Occipital lobe (tissue), 3 donors: ENCODE measurements at places on chromosomes 7 and 10.

GRCh38 chr10:131802156-131802915 is 98.5 kb upstream of the PPP2R2D start:
- no peak for DNase-seq

DNA sequence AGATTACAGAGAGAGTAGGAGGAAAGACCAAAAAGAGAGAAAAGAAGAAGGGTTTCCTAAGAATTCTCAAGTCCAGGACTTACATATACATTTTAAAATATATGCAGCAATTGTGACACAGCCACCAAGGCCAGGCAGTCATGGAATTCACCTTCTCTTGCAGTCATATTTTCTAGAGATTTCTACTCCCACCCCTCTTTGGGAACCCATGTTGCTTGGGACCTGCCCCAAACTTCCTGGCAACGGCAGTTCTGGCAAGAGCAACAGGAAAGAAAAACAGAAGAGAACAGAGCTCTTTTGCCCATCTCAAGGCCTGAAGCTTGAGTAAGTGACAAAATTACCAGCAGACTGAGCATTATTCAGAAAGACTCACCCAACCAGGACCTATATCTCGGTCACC is 128.3 kb upstream of the ASAH2 start:
- DNase-seq: no peak

GRCh38 chr10:50385624-50386023 is 134.3 kb upstream of the ASAH2 start:
- DNase-seq: no peak

GRCh38 chr10:8752146-8752843 is 697.8 kb downstream of the GATA3 start:
- no peak for DNase-seq
